ENCODE measurements at places on chromosomes 6 and 20.

- DNase-seq: no peak
These were observed 552.3 kb downstream of the KIF16B start for GRCh38 chr20:16020971-16021370.

- DNase-seq: peak; percentile 15
These were observed 654.5 kb upstream of the PTCHD4 start for GRCh38 chr6:48765352-48765961.

DNA sequence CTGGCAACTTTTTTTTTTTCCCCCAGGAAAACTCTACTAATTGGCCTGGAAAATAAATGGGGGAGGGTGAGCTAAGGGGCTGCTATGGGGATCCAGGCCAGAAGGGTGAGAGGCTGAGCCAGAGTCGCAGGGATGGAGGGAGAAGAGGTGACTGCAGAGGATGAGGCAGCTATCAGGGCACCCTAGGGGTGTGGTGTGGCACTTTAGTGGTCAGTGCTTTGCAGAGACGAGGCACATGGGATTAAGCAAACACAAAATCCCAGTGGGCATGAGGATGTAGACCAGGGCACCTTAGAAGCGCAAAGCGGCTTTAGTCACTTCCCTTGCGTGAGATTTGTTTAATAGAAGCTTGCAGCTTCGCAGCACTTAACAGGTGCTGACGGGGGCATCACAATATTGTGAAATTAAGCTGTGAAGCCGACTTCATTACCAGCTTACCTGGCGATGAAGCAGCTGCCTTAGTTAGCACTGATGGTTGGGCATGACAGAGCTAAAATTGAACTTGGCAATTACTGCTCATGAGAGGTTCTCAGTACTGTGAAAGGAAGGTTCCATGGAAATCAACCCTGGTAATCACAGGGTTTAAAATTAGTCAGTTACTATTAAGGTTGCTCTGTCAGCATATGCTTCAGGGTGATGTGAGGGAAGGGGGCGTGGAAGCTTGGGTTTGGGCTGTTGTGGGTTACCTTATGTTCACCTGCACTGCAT lies 26.0 kb downstream of the TOX2 start:
- DNase-seq: no peak

GRCh38 chr6:124797224-124797623 lies 165.0 kb upstream of the RNF217 start:
- no peak for DNase-seq

GRCh38 chr6:116444092-116444491 lies 17.1 kb upstream of the CALHM6 start:
- DNase-seq: no peak

GRCh38 chr20:8094415-8094818 lies 37.6 kb upstream of the PLCB1 start:
- DNase-seq: peak; percentile 18

DNA sequence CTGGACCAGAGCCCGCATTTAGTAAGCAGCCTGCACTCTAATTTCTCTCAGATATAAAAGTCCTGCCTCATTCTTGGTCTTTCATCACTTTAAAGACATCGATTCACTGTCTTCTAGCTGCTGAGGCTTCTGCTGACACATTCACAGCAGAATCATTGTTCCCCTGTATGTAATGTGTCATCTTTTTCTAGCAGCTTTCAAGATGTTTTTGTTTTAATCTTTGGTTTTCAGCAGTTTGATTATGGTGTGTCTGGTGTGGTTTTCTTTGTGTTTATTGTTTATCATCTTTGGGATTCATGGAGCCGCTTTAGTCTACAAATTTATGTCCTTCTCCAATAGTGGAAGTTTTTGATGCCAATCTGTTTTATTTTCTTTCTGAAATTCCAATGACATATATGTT lies 157.3 kb upstream of the STMND1 start:
- DNase-seq: no peak

DNA sequence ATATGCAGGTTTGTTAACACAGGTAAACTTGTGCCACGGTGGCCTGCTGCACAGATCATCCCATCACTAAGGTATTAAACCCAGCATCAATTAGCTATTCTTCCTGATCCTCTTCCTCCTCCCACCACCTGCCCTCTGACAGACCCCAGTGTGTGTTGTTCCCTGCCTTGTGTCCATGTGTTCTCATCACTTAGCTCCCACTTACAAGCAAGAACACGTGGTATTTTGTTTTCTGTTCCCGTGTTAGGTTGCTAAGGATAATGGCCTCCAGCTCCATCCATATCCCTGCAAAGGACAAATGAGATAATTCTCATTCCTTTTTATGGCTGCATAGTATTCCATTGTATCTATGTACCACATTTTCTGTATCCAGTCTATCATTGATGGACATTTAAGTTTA lies 294.0 kb downstream of the PKHD1 start:
- DNase-seq: no peak

DNA sequence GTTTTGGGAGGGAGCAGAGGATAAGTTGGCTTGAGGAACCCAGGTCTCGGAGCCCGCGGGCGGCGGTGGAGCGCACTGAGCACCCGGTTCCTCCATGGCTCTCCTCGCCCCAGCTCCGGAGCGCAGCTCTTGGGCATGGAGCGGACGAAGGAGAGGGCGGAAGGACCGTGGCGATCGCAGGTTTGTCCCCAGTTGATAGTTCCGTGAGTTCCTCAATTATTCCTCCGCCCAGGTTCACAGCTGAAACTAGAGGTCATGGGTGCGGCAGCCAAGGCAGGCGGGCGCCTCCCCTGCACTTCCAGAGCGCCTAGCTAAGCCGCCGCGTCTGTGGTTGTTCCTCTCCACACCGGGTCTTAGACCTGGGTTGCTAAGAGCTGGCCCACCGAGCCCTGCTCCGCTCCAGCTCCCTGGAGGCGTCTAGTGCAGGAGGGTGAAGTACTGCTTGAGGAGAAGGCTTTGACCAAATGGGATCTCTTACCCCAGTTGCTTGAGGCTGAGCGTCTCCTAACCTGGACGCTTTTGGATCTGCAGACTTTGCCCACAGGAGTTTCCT lies at the start of gene HTR1B:
HTR1B (minus strand) TSS at position 184 of the 553 bp plus-strand sequence; CDS start at position 96, 88 bp downstream.
- DNase-seq: peak; percentile 33

DNA sequence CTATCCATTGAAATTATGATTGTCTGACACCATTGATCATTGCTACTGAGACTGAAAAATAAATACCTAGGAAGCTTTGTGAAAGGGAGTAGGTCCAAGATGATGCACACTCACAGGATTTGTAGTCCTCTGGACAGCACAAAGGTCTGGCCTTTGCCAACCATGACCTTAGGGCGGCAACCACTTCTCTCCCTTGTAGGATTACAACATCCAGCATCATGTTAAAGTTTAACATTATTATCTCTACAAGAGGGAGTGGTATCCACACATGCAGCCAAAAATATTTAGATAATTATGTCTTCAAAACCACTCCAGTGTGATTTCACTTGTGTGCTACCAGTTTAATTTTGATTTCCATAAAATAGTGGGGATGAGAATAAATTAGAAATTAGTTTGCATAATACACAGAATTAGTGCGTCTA lies 51.1 kb upstream of the NHSL1 start:
- DNase-seq: peak; percentile 52

DNA sequence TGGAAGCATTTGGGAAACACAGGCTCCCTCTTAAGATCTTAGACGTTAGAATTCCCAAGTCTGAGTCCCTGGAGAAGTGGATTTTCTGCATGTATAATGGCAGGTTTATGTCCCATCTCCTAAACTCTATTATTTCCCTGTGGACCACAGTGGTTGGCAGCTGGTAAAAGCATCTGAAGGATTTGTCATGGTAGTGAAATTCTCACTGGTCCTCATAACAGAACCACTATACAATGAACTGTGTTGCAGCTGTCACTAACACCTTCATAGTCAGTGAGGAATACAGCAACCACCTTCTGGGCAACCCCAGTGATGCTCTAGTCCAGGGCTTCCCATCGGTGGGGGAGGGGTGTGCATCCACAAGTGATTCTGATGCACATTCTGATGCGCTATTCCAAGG lies 396.9 kb downstream of the ZFAND3 start:
- no peak for DNase-seq

DNA sequence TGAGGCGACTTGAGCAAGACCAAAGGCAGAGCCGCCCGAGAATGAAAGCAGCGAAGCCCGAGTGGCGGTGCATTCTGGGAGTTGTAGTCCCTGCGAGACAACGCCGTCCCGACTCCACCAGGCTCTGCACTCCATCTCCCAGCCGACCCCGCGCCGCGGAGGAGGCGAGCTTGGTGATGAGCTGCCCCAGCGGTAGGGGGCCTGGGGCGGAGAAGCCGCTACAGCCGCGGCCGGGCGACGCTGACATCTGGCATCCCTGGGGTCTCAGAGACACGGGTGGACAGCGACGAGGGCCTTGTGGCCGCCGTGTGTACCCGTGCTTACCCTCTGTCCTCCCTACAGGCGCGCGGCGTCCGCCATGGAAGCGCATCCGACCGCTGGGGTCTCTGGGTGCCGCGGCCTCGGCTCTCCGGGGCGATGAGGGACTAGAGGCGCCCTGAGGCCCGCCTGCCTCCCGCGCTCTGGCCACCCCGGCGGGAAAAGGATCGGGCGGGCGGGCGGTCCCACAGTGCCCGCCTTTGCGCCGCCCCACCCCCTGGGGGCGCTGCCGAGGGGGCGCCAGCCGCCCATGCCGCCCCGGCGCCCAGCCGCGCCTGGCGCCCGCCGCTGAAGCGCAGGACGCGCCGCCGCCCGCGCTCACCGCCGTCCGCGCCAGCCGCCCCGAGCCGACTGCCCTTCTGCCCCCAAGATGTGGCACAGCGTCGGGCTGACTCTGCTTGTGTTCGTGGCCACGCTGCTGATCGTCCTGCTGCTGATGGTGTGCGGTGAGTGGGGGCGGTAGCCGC lies at the start of gene SMIM13:
SMIM13 (plus strand) TSS at position 209 of the 785 bp plus-strand sequence; CDS start at position 689, 480 bp downstream.
- peak; percentile 89 for DNase-seq

DNA sequence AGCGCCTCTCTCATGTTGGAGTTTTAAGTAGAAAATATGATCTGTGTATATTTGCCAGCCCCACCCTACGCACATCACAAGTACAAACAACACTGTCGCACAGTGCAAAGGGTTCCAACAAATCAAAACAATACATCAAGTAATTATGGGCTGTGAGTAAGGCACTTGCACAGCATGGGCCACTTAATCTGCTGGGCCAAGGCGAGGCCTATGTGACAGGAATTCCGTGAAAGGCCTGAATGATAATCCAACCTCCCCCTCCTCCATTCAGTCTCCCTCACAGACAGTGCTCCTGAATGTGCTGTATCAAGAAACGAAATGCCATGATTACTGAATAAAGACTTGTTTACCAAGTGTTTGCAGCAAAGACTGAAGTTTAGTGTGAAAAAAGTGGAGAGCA lies 130.1 kb upstream of the SLC2A12 start:
- DNase-seq: no peak

DNA sequence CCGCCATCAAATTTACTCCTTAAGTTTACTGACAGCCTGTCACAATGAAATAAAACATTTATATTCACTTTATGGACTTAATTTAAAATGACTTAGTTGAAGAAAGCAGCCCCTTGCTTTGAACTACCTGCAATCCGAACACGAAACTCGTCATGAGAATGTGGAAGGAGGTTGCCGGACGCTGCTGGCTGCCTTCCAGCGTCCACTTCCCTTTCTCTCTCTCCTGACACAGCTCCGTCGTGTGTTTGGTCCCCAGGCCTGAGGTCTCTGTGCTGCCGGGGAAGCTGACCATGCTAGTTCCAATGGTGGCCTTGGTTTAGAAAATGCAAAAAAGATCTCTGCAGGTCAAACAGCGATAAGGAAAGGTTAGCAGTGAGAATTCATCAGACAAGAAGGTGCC lies 519.7 kb downstream of the CDH26 start:
- DNase-seq: no peak

GRCh38 chr6:144286503-144287393 lies 1.6 kb downstream of the UTRN start:
- peak; percentile 82 for DNase-seq

- no peak for DNase-seq
These were observed 573 bp upstream of the IFNGR1 start for GRCh38 chr6:137219664-137220252.

DNA sequence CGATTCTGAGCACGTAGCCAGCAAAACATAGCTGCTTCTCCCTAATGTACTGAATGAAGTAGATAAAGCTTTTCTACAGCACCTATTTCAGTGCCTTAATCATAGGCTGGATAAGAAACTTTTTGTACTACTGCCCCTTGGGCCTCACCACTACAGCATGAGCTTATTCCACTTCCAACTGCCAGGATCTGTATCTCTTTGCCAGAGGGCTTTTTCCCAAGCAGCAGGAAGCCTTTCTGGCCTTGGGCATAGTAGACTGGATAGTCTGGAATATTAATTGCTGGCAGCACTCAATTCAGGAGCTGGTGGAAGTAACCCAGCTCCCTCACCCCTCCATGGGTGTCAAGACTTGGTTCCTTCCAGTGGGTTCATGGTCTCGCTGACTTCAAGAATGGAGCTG lies 43.6 kb downstream of the ANKEF1 start:
- DNase-seq: no peak

DNA sequence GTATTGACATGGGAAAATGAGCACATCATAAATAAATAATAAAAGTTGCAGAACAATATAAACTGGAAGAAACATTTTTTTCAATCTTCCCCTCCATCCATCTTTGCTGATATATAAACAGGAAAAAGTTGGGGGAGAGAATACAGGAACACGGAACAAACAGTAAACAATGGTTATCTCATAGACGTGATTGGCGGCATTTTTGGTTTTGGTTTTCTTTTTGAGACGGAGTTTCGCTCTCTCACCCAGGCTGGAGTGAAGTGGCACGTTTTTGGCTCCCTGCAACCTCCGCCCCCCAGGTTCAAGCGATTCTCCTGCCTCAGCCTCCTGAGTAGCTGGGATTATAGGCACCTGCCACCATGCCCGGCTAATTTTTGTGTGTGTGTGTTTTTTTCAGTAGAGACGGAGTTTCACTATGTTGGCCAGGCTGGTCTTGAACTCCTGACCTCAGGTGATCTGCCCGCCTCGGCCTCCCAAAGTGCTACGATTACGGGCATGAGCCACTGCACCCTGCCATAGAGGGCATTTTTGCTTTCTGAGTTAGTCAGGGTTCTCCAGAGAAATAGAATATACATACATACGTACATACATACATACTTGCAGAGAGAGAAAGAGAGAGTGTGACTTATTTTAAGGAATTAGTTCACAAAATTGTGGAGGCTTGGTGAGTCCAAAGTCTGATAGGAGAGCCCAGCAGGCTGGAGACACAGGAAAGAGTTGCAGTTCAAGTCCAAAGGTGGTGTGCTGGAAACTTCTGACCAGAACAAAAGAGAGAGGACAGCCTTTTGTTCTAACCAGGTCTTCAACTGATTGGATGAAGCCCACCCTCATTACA lies 22.6 kb downstream of the GNL1 start:
- DNase-seq: no peak

DNA sequence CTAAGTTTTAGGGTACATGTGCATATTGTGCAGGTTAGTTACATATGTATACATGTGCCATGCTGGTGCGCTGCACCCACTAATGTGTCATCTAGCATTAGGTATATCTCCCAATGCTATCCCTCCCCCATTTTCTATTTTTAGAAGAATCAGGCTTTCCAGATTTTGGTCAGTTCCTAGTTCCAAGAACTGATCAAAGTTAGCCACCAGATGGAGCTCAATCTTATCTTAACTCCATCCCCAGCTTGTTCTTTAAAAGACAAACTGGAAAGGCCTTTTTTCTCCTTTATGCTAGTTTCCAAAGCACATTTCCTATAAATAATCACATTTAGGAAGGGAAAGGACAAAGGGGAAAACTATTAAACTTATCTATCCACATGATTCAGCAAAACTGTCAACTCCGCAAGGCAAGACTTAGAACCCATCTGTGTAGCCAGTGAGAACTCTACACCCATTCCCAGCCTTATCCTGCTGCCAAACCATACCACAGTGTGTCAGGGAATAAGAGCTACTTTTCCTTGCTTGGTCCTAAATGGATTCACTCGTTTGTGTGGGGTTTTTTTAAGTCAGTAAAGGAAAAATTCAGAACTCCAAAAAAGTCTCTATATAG lies 22.8 kb upstream of the KHDC1 start:
- peak; percentile 78 for DNase-seq

GRCh38 chr6:120826253-120826652 lies 508.0 kb downstream of the TBC1D32 start:
- peak; percentile 36 for DNase-seq
